ENCODE measurements at places on chromosomes 7 and 10.

GRCh38 chr7:95636140-95636940, 40.0 kb upstream of the PDK4 start:
- no peak for DNase-seq

DNA sequence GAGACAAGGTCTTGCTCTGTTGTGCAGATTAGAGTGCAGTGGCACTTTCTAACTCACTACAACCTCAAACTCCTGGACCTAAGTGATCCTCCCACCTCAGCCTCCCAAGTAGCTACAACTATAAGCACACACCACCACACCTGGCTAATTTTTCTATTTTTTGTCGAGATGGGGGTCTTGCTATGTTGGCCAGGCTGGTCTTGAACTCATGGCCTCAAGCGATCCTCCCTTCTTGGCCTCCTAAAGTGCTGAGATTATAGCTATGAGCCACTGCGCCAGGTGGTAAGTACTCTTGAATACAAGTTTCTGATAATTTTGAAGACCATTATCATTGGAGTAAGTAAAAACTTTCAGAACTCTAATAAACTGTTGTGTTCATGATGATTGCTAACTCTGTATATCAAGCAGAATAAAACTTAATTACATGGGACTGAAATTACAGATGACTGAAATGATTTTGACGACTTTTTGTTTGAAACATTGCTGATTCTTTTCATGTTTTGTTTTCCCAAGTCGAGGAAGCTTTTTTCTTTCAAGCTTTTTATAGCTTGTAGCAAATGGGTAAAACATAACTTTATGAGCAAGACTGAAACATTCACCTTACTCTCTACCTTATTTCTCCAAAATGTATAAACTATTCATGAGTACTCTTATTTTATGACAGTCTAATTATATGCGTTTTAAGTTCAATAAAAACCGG, 14.6 kb downstream of the LARP4B start:
- no peak for DNase-seq

- DNase-seq, result no peak
Observed at GRCh38 chr7:96547371-96547811, 162.3 kb downstream of the SEM1 start.

DNA sequence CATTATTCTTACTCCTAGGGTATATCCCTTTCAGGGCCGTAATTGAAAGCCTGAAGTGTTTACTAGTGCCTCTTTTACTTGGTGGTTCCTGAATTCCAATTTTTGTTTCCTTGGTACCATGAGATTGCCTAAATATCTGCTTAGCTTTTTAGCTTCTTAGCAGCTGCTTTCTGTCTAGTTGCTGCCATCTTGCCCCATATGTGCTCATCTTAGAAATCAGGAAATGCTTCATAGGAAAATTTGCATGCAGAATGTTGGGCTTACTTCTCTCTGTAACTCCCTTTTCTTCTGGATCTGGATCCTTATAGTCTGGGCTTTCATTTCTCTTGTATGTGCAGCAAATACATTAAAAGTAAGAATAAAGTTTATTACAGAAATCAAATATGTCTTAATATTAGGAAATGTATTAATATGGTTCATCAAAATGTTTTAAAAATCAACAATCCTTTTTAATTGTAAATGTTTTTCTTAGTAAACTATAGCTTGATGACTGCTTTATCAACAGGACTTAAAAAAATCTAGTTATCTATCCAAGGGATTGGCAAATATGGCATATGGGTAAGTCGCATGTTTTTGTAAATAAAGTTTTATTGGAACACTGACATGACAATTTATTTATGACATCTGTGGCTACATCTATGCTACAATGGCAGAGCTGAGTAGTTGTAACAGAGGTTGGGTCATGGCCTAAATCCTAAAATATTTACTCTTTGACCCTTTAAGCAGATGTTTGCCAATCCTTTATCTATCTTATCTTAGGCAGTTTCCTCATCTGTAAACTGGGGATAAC, 73.5 kb upstream of the CDK6 start:
- DNase-seq, result no peak

- no peak for DNase-seq
Observed at GRCh38 chr7:55140941-55141278, 122.1 kb downstream of the EGFR start.
